Bronchial epithelial cell (primary cell): ENCODE measurements at places on chromosomes 3 and 15. TPM values are rescaled to one million over a fixed set of nuclear protein-coding genes. Genes with fewer than 3 reads are reported as not detected.

The TIMMDC1 gene
- 52.7 and 59.3 TPM in 2 replicates for total RNA-seq

The ALCAM gene
- 196 and 294 TPM in 2 replicates for total RNA-seq

The PLA2G4F gene
- 1.6 and 10.2 TPM in 2 replicates for total RNA-seq

The CPN2 gene
- total RNA-seq = not detected in 2 replicates

The PLOD2 gene
- total RNA-seq = 36.6 and 45.3 TPM in 2 replicates
